NCI-H1436 treated with DMSO at 0.1 percent for 48 hours (cell line): ENCODE measurements at places on chromosomes 13 and 19.

- no peak for DNase-seq
These were observed 7.3 kb downstream of the RELB start for GRCh38 chr19:45008552-45008951.

DNA sequence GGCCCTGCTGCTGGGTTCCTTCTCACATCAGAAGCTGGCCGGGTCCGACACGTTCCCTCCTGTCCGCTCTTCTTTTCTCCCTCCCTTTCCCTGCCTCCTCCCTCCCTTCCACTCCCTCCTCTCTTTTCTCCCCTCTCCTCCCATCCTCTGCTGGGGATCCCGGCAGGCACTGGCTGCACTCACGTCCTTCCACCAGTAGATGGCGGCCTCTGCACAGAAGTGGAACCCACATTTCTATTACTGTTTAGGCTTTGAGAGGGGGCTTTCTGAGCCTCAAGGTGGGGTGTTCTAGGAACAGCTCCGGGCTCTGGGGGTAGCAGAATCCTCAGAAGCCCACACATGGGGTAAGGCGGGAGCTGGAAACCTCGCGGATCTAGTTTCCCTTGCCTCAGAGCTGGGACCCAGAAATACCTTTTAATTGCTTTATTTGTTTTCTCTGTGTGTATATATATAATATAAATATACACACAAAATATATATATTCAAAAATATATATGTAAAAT, 294.2 kb downstream of the ZNF536 start:
- no peak for DNase-seq

DNA sequence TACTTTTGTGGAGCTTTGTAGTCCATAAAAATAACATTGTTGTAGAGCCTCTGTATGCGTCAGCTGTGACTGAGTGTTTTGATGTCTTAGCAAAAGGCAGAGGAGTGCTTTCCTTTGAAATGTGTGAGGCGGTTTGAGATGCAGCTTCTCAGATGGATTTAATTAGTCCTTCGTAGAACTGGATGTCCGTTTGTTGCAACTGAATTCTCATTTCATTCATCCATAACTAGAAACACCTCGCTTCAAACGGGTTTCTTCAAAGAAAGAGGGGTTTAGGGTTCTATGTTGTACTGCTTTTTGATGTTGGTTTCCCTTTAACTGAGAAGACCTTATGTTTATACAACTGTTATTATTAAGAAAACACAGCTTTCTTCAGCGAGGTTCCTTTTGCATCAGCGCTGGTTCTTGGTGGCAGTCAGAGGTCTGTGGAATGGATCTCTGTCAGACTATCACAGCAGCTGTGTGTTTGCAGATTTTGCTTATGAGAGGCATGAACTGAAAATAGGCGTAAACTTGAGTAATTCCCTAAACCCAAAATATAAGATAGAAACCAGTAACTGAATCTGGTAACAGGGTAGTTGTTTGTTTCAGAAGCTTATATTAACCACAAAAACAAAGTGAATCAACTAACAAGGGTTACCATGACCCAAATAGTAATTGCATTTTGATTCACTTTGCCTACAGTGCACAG, 194.4 kb downstream of the GGACT start:
- no peak for DNase-seq

GRCh38 chr13:82751206-82751605, 1131.1 kb downstream of the SLITRK1 start:
- no peak for DNase-seq

- DNase-seq = no peak
These were observed 23.4 kb downstream of the ZNF507 start for GRCh38 chr19:32368787-32369186.

DNA sequence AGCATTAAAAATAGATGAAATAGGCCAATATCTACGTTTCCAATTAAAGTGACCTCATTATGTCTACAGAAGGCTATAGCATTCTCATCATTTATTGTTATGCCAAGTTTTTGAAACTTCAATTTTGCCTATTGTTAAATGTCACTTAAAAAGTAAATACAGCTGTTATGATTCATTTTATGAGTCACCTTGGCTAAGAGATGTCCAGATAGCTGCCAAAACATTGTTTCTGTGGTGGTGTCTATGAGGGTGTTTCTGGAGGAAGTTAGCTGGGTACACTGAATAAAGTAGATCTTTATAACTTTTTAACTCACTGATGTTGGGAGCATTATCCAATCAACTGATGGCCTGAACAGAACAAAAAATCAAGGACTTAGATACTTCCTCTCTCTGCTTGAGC, 1209.7 kb upstream of the PCDH9 start:
- no peak for DNase-seq

GRCh38 chr13:32310134-32310706, 4.9 kb downstream of the ZAR1L start:
- no peak for DNase-seq

DNA sequence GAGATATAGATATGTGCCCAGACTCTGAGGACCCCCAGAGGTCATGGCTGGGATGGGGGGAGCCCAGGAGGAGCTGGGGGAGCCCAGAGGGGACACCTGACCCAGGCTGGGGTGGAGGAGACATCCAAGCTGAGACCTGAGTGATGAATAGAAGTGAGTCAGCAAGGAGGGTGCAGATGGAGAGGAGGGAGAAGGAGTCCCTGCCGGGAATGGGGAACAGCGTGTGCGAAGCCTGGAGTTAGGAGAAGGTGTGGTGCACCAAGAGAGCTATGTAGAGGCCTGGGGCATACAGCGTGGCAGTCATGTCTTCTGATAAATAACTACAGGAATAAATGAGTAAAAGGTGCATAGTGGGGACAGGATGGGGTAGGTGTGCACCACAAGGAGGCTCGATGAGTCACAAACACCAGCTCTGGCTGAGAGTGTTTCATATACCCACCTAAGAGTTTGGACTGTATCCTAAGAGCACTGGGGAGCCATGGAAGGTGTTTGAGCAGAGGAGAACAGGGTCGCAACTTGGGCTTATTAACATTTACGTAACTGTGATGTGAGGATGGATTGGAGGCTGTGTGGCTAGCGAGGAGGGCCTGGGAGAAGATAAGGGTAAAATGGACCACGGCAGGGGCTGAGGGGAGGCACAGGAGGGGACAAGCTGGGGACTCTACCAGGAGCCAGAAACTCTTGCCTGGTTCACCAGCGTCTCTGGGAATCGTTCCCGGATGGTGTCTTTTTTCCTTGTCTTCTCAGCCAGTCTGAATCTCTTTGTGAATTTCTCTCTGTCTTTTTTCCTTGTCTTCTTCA, 1.4 kb downstream of the CEACAM18 start:
- no peak for DNase-seq

- DNase-seq = no peak
These were observed 672.5 kb upstream of the PCDH20 start for GRCh38 chr13:62088165-62088564.

DNA sequence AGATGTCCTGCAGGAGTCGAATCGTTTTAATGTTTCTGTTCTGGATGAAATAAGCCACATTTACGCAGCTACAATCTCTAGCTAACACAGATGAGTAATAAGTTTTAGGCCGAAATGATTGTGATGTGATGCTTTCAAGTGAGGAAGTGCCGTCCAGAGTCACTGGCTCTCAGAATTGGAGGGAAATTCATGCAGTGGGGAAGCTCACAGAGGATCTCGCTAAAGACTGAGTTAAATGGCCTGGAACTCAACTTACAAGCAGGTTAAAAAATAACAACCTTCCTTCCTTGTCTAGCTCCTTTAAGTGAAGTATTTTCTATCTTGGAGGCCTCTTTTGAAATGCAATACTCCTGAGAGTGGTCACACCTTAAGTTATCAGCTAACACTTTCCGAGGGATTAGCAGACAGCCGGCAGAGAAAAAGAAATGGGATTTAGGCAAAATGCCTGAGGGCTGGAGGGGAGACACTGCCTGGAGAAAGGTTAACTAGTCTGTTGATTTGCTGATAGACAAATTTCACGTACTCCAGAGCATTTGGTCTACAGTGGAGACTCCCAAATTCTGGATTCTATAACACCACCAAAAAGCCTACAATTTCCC, 74.2 kb downstream of the IRS2 start:
- DNase-seq = no peak
